ENCODE measurements at places on chromosomes 1 and 21. TPM values are rescaled to one million over a fixed set of nuclear protein-coding genes. Genes with fewer than 3 reads are reported as not detected.

OR2T8 gene
- total RNA-seq: not detected

CGN gene
- 0.49 TPM for total RNA-seq

GJA4 gene
- not detected for total RNA-seq

COG2 gene
- total RNA-seq: 42.5 TPM

ELAPOR1 gene
- total RNA-seq: 1.7 TPM

NEGR1 gene
- not detected for total RNA-seq

KCNA10 gene
- not detected for total RNA-seq

OR2T35 gene
- total RNA-seq: 0.30 TPM

LMOD1 gene
- not detected for total RNA-seq

TMCC2 gene
- total RNA-seq: 3.3 TPM

KRTAP12-1 gene
- not detected for total RNA-seq

VSIG8 gene
- not detected for total RNA-seq

FBXO2 gene
- total RNA-seq: 10.7 TPM

HSD11B1 gene
- not detected for total RNA-seq

SLC26A9 gene
- not detected for total RNA-seq

NPHS2 gene
- not detected for total RNA-seq

THEMIS2 gene
- total RNA-seq: 221 TPM

COL11A1 gene
- total RNA-seq: not detected

CDC42BPA gene
- 0.15 TPM for total RNA-seq

All from B cell (primary cell).